Tibial artery (tissue), 4 donors: ENCODE measurements at places on chromosomes 13 and 19.

DNA sequence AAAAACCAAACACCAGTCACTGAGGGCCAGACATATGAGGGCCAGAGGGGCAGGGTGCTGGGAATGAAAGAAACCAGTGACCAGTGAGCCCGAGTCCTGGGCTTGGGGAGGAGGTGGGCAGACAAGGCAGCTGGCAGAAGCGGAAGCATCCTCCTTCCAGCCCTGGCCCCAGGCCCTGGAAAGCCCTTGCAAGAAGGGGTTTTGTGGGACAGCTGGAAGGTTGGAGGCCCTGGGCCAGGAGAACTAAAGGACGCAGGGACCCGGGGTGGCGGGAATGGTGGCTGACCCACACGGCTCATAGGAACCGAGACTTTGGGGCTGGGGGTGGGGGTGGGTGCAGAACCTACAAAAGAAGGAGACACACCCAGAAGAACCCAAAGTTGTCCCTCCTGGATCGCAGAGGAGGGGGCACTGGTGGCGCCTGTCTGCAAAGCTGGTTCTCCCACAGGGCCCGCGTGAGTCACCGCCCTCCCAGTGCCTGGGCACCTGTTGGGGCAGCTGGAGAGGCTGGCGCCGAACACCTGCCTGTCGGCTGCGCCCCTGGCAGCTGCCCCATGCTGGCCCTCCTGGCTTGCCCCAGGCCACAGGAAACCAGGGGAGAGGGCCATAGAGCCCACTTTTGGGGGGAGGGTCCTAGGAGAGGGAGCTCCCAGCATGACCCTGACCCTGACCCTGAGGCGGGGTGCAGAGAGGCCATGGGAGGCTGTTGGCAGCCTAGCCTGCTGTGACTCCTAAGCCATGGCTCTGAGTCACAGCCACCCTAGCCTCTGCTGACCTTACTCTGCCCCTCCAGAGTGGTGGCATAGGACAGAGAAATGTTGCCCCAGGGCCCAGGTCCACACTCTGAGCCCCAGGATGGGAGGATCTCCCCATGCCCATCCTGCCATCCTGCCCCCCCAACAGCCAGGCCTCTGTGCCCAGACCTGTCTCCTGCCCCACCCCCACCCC is 802 bp downstream of the DMPK start:
- no peak for DNase-seq

DNA sequence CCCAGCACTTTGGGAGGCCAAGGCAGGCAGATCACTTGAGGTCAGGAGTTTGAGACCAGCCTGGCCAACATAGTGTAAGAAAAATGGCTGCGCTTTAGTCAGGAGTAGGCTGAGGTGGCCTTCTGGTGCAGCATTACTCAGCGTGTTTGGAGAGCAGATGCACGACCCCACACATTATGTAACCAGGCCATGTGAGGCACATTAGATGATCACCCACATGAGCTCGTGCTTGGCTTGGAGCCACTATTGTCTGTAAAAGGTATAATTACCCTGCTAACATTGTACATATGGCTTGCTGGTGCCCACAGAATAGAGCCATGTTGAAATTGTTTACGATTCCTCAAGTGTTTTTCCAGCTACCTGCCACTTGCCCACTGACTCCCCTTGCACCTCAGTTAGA is 24.0 kb upstream of the SCEL start:
- no peak for DNase-seq

- DNase-seq, result no peak
Observed at GRCh38 chr19:49923055-49924003, 5.7 kb upstream of the ATF5 start.

DNA sequence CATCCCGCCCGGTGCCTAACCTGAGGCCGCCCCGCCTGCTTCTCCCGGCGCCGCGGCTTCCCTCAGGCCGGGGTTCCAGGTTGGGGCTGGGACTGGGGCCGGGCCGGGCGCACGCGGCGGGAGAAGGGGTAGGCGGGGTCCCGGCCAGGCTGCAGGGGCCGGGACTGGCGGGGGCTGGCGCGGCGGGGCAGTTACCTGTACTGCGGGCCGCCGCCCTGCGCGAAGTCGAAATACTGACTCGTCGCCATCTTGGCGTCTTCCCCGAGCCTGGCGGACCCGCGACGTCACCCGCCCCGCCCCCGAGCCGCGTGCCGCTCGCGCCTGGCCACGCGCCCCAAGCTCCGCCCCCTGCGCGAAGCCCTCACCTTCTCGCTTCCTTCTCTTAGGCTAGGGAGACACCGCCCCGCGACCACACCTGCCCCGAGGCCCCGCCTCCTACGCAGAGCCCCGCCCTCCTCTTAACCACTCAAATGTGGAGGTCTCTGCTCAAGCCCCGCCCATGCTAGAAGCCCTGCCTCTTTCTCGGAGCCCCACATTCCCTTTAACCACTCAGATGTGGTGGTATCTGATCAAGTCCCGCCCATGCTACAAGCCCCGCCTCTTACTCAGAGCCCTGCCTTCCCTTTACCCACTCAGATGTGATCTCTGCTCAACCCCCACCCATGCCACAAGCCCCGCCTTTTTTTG is at the start of gene ZFR2:
ZFR2 (minus strand) TSS at position 269 of the 687 bp plus-strand sequence; CDS start at position 248, 21 bp downstream.
- no peak for DNase-seq

DNA sequence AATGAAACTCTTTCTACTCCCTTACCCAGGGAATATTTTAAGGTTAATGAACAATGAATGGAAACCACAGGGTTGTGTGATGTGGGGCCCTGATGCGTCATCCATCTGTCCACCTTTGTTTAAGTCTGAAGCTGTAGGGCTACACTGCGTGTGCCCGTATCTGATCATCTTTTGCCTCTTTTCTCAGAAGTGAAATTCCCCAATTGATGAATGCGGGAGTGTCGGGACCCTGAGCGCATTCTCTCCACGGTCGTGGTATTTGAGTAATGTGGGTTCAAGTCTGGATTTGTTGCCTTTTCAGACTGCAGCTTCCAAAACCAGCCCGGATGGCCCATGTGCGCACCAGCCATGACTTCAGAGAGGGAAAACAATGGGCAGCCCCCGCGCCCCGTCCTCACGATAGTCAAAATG is 112.3 kb downstream of the COL4A2 start:
- DNase-seq, result no peak

- DNase-seq, result no peak
Observed at GRCh38 chr19:29927944-29928625, 14.0 kb upstream of the URI1 start.

- no peak for DNase-seq
Observed at GRCh38 chr13:31878955-31879354, 139.6 kb downstream of the RXFP2 start.

DNA sequence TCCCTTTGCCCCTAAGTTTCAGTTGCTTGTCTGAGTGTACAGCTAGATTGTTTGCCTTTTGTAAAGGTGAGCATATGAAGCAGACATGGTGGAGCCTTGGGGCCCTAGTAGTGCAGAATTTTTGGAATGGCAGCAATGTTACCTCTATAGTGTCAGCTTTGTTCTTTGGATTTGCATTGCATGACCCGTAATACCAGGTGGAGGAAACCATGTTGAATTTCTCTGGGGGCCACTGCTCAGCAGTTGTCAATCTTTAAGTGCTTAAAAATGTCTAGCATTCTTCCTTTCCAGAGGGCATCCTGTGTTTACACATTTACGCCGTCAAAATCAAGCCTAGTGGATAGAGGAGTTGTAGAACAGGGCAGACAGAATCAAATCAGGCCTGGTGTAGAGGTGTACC is 303.3 kb downstream of the ATP8A2 start:
- no peak for DNase-seq
